ENCODE measurements at places on chromosomes 4 and X. TPM values are rescaled to one million over a fixed set of nuclear protein-coding genes. Genes with fewer than 3 reads are reported as not detected.

RUFY3 gene
- 198 TPM for polyA plus RNA-seq

DNA sequence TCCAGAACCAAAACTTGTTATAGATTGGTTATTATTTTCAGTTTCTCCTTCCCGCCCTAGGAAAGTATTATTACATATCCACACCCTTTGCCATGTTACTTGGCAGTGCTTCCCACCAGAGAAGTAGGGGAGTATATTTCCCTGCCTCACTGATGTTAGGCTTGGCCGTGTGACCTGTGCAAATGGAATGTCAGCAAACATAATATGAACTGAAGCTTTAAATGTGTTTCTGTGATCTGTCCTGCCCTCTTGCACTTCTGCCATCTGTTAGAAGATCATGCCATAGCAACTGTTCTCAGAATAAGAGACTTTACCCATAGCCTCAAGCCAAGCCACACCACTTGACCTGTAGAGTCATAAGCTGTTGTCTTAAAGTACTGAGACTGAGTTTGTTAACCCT, 36.7 kb upstream of the NEUROG2 start:
- DNase-seq = no peak

- DNase-seq = no peak
These were observed 51.9 kb upstream of the LAS1L start for GRCh38 chrX:65586491-65586890.

SEL1L3 gene
- 19.3 TPM for polyA plus RNA-seq

DNA sequence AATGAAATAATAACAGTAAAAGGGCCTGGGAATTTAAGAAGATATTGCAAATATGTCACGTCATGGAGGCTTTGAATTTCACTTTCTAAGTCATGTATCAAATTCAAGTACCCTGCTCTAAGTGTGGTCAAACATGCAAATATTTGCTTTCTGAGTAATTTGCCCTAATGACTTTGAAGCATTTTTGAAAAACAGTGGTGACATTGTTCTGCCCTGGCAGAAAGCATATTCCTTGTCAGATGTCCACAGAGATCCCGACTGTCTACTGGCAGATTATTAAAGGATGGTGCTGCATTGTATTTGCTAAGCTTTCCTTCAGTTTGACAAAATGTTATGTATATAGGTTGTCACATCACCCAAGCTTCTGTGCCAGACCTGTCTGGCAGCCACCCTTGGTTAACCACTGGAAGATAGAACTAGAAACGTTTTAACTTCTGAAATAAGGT, 92.5 kb downstream of the ANK2 start:
- DNase-seq = no peak

DNA sequence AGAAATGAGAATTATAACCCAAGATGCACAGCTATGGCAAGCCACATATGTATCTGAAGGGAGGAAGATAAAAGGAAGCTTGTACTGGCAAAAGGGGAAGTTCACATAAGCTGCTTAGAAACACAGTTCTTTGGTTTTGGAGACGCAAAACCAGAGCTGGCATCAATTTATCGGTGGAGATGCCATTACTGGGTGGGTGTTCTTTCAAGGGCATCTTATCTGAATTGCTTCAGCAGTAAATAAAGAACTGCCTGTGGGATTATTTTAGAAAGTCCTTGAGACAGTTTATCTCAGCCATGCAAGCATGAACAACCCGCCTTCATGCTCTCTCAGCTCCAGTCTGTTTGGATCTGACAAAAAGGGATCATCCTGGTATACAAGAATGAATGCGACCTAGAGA, 60.8 kb downstream of the DDX60 start:
- DNase-seq = no peak

DNA sequence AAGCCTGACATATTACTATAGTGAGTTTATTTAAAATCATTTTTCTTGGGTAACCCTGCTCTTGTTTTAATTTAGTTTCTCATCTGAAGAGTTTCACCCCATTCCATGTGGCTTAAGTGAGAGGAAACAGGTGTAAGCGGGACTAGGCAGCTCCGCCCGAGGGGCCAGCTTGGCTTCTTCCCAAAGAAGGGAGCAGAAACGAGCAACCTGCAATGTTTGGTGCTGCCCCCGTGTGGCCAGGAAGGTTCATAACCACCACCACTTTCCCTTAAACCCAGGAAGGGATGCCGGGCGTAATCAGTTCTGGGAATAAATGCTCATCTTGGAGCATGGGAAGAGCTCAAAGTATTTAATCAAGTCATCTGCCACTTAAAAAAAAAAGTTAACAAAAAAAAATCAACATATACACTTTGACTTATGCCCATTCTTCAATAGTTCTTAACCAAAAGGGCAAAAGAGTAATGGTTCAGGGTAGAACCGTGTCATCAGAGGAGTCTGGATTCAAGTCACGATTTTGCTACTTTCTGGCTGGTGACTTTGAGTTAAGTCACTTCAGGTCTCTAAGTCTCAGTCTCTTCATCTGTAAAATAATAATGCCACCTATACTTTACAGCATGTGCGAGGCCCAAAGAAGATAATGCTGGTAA, 147.9 kb downstream of the NSUN7 start:
- DNase-seq = peak; percentile 29

DNA sequence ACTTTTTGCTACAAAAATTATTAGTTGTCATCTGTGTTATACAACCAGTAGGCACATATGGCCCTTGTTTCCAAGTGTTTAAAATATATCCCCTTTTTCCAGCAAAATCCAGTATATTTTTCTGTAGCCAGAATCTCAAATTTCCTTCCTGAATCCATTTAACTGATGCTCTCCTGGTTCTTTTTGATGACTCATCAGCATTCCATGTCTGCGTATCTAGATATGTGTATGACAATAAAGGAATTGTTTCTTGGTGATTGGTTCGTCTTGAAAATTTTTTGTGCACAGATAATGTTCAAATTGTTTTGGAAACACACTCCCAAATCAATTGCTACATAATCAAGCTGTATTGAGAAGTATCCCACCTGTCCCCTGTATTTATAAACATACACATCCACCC, 98.3 kb downstream of the ITM2A start:
- no peak for DNase-seq

MAGEA11 gene
- polyA plus RNA-seq = not detected

GRCh38 chrX:132444936-132445335, 43.9 kb downstream of the MBNL3 start:
- no peak for DNase-seq

COX7B gene
- 270 TPM for polyA plus RNA-seq

DNA sequence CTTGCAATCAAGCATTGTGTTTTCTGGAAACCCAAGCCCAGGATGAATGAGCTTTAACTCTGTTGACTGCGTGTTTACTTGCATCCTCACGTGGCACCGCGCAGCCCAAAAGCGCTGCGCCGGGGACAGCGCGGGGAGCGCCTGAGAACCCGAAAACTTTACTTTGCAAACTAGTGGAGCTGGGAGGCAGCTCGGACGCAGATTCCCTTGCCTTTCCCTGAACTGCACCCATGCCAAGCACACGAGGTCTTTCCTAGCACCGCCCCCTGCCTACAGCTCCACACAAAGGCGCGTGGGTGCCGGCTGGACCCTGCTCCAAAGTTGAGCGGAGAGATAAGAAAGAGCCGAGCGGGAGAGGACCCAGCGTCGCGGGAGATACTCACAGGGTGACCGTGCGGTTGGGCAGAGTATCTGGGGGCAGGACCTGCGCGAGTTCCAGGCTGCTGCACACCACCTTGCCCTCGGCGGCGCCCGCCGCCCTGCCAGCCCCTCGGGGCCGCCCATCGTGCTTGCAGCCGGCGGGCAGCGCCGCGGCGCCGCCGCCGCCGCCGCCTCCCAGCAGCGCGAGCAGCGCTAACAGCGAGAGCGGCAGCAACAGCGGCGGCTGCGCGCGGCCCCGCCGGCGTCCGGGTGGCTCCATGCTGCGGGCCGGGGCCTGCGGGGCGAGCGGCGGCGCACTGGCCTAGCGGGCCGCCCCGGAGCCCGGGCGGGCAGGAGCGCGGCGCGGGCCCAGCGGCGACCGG, 550 bp downstream of the ADGRA3 start:
- peak; percentile 67 for DNase-seq

- DNase-seq = no peak
These were observed 21.7 kb downstream of the TMEM184C start for GRCh38 chr4:147638942-147639341.

DNA sequence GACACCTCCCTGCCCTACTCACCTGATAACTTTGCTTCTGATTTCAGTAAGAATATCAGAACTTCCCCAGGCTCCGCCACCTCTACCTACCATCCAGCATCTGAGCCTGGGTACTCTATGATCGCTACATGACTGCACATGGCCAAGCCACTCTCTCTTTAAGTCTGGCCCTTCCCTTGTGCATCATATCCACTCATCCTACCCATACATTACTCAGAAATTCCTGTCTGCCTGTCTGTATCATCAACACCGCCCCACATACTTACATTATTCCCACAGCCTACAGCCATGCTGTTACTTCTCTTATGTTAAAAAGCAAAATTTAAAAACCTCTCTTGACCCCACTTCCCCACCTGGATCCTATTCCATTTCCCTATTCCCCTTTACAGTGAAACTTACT, 84.7 kb downstream of the SCD5 start:
- no peak for DNase-seq

TSPAN7 gene
- polyA plus RNA-seq = 64.6 TPM

ASB12 gene
- polyA plus RNA-seq = 0.32 TPM

All from left renal cortex interstitium (tissue), 4 donors.